ENCODE measurements at places on chromosomes 3 and 15.

- no peak for DNase-seq
Measured at GRCh38 chr15:73660455-73660854, 23.7 kb upstream of the CD276 start.

DNA sequence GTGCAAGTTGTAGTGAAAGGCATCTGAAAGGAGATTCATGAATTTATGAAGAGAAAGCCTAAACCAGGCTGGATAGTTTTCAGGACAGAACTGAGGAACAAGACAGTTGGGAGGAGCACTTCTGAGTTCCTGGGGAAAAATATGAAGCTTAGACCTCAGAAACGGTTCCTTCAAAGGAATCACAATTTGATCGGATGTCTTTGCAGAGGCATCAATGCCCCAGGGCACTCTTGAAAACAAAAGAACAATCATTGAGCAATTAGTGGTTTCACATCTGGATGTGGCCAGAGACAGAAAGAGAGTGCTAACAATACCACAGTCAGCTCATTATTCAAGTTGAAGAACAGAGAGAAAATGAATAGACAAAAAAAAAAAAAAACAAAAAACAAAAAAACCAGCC, 86.2 kb downstream of the KLF13 start:
- DNase-seq: no peak

- DNase-seq: no peak
Measured at GRCh38 chr15:82306791-82307713, 42.2 kb downstream of the GOLGA6L10 start.

GRCh38 chr15:83914906-83915305, 261.0 kb downstream of the ADAMTSL3 start:
- DNase-seq: no peak

GRCh38 chr15:62676891-62677290, 365.7 kb upstream of the TPM1 start:
- no peak for DNase-seq

DNA sequence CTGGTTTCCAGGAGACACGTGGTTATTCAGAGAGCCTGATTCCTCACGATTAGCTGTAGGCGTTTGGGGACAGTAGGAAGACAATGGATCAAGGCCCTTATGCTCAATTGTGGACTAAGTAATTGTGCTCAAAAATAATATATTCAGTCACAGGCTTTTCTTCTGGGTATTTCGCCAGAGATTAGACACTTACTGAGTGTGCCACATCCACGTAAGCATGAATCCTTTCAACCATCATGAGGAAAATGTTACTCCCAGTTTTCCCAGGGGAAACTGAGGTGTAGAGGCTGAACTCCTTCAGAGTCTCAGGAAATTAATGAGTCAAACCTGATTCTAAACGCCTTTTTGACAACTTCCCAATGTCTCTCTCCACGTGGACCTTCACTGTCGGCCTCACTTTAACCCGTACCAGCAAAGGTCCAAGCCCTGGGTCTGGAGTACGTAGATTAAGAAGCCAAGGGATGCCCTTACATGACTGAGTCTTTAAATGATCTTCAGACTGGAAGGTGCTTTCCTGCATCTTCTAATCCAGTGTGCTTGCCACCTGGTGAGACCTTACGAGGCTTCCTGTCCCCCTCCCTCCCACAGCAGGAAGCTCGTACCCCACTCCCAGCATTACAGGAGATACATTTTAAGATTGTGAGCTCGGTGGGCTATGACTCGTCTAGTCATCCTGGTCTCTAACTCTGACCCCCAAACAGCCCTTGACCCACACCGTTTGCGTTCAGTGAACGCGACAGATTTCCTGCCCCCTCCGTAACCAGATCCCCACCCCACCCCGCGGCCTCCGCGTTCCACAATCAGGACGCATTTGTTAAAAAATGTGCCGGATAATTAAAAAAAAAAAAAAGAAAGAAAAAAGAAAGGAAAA, 1.7 kb downstream of the PKM start:
- no peak for DNase-seq

GRCh38 chr3:146712806-146713205, 107.7 kb upstream of the PLSCR5 start:
- DNase-seq: no peak

- no peak for DNase-seq
Measured at GRCh38 chr15:72116731-72117485, 1.0 kb downstream of the MYO9A start.

DNA sequence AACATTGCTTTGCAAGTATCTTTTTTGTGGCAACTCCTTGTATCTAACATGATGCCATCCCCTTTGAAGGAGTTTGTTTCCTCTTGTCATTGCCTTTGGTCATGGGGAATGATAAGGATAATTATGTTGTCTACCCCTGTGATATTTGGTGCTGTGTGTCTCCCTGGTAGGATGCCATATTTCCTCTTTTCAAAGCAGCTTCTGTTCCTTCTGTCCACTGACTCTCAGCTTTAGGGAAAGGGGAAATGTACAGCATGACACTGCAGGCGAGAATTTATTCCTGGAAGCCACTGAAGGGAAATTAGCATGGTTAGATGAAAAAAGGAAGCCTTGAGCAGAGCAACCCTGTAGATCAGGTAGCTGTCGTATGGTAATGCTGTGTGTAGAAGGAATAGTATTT, 576.7 kb downstream of the CADM2 start:
- DNase-seq: no peak

DNA sequence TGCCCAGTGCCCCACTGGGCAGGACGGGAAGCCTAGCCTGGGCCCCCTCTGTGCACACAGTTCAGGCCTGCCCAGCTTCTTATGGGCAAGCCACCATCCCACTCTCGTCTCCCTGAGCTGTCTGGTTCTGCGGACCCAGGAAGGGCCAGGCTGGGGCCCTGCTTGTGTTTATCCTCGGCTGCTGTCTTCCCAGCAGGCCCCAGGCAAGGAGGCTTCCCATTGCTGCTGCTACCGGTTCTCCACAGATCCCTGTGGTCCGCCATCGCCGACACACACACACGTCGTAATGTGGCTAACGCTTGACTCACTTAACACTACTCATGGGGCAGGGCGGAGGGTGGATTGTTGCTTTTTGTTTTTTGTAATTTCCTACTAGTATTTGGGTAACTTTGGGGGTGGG, 52.4 kb upstream of the SLC6A1 start:
- no peak for DNase-seq

DNA sequence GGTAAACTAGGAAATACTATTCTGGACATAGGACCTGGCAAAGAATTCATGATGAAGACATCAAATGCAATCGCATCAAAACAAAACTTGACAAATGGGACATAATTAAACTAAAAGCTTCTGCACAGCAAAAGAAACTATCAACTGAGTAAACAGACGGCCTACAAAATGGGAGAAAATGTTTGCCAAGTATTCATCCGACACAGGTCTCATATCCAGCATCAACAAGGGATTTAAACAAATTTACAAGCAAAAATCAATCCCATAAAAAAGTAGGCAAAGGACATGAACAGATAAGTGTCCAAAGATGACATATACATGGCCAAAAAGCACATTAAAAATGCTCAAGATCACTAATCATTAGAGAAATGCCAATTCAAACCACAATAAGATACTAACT, 1088.9 kb downstream of the NAALADL2 start:
- no peak for DNase-seq

DNA sequence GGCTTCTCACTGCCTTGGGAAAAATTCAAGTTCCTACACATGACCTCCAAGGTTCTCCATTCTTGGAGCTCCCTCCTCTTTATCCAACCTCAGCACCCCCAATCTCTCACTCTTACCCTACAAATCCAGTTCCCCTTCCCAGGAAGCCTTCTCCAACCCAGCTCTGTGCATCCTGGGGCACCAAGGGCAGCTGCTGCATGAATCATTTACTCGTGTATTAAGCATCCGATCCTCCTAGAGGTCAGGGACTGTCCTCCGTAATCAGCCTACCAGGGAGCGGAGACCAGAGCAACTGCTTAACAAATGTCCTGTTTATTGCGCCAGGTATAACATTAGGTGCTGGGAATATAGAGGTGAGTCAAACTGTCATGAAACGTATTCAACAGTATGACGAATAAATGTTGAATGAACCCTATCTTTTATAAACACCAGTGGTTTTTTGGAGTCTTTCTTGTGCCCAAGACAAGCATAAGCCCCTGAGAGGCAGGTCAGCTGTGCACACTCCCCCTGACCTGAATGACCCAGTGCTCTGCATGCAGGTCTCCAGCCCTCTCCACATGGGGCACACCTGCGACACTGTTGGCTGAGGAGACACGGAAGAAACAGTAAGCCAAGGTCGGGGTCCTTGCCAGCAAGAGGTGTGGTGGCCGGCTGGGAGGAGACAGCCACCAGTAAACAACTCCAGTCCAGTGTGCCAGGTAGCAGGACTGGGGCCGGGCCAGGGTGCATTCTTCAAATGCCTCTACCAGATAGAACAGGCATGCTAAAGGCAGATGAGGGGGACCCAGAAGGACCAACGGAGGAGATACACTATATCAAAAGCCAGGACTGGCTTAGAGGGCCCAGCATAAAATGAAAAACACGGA, 27.6 kb downstream of the ANP32A start:
- DNase-seq: no peak

- DNase-seq: no peak
Measured at GRCh38 chr3:143226678-143227291, 107.2 kb downstream of the CHST2 start.

GRCh38 chr3:66299891-66300290, 79.1 kb downstream of the SLC25A26 start:
- DNase-seq: no peak

Data from 8988T (cell line).